Stimulated activated CD8-positive, alpha-beta memory T cell treated with anti-CD3 and anti-CD28 coated beads, Interleukin-15, amount 100 ng/mL, for 4 hours (primary cell): ENCODE measurements at places on chromosomes 11 and 22.

GRCh38 chr11:128965485-128965884, 22.8 kb upstream of the TP53AIP1 start:
- no peak for DNase-seq

GRCh38 chr11:66697988-66698387, 20.3 kb upstream of the RBM4B start:
- no peak for DNase-seq

DNA sequence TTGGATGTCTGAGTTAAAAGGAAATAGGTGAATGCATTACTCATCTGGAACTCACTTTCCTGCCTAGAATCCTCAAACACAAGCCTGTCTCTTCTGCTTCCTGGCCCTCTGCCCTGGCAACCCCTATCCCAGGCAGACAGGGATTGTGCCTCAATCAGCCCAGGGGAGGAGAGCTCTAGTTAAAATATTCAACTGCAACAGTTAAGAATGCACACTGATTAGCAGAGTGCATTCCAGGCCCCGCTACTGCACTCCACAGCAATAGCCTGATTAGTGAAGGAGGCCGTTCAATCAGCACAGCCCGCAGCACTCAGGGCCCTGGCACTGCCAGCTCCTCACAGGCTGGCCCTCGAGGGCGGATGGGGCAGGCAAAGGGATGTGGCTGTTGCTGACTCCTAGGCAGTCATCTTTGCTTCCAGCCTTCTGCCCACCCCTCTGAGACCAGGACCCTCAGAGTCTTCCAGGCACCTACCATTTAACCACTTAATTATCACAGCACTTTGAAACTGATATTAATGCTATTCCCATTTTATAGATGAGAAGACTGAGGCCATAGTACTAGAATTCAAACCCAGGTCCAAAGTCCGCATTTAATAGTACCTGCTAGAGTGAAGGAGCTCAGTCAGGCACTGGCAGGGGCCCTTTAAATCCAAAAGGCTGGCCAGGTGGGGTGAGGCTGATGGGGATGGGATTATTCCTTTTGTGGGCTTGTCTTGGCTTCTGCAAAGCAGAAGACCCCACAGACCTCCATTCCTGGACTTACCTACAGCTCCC, 435.3 kb downstream of the SOX6 start:
- no peak for DNase-seq

DNA sequence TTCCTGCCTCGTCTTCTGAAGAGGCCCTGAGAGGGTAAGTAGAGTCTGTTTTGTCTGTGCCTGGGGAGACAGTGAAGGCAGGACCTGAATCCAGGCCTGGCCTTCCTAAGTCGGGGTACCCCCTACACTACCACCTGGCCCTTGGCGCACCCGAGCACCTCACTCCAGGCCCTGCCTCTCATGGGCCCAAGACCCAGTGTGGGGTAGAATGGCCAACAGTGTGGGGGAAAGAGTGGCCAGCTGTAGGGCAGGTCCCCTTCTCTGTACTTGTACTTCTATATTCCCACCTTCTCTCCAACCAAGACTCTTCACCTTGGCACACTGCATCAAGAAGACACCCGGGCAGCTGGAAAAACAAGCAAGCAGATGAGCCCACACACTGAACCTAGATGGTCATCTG, 22.4 kb upstream of the BID start:
- DNase-seq, result no peak

GRCh38 chr11:108743851-108744250, 79.0 kb downstream of the DDX10 start:
- DNase-seq, result no peak

- DNase-seq, result no peak
Measured at GRCh38 chr11:131204765-131205380, 165.5 kb upstream of the NTM start.

DNA sequence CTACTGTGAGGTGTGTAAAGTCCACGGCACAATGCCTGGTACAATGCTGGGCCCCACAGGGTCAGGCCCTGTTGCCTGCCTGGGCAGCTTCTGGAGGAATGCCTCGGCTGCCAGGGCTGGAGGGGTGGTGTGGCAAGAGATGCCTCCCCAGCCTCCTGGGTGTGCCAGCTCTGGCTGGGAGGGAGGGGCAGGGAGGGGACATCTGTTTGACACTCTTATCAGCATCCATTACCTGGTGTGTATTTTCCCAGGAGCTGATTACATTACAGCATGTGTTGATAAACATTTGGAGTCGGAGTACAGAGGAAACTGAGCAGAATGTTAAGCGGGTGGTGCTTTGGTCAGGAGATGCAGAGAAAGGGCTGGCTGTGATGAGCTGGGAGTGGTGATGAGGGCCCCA, 11.0 kb upstream of the NECTIN1 start:
- no peak for DNase-seq

- DNase-seq, result no peak
Measured at GRCh38 chr11:6357222-6357621, 33.1 kb upstream of the SMPD1 start.

- no peak for DNase-seq
Measured at GRCh38 chr22:26767351-26768155, 110.2 kb downstream of the MIAT start.

- no peak for DNase-seq
Measured at GRCh38 chr11:76524461-76524860, 79.6 kb downstream of the EMSY start.

DNA sequence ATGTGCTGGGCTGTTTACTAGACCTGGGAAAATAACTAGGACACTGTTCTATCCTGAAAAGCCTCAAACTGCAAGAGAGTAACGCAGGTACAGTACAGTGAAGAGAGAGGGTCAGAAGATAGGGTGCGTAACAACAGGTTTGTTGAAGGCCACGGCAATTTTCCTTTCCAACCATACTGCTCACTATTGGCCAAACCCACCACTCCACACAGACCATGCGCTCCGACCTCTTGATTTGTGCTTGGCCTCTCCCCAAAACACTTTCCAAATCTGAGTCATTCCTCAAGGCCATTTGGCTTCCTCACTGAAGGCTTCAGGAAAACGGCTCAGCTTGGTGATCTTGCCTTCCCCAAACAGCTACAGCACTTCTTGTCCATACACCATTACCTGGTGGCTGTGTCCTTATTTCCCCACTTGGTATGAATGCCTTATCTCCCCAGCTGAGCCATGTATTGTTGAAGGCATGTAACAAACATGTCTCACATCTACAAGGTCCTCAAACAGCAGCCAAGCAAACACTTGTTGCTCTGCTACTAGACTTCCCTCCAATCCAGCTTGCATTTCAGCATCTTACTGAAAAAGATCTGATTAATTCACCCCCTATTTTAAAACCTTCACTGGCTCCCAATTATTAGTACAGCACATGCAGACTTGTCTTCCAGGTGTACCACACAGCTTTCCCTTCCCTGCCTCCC, 40.9 kb downstream of the TCF20 start:
- DNase-seq, result no peak

DNA sequence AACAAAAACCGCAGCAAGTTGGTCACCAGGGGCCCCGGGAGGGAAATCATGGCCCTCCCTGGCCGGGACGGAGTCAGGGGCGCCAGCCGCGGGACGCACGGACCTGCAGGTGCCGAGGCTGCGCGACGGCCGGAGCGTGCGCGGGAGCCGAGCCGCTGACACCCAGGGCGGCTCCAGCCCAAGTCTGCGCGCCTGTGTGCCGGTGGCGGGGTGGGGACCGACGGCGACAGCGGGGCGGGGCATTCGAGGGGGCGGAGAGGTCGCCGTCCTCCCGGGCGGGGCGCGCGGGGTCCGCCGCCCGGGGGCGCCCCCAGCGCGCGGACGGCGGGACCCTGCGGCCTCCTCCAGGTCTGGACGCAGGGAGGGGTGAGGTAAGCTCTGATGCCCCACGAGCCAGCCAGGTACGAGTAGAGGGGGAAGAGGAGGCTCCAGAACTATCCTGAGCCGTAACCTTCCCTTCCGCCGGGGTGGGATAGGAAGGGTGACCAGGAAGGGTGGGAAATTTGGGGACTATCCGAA, at the start of gene ESAM:
Gene ESAM (minus strand): TSS at position 186 of the 519 bp plus-strand sequence. CDS start 136 bp downstream, at position 50.
- DNase-seq, result peak; percentile 30

GRCh38 chr11:93547773-93548172, 4.6 kb upstream of the SMCO4 start:
- DNase-seq, result no peak

- DNase-seq, result no peak
Measured at GRCh38 chr11:125916683-125917347, 12.5 kb downstream of the DDX25 start.

DNA sequence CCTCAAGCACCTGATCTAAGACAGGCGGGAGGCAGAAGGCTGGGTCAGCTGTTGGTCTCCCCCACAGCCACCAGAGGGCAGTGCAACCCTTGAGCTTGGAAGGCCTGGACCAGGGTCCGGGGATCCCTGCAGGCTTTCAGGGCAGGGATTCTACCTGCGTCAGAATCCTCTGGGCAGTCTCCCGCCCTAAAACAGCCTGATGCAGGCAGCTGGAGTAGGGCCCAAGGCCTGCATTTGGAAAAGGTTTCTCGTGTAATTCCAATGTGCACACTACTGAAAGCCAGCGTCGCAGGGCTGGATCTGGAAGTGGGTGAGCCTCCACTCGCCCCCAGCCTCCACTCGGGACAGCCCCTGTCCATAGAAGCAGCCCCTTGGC, 31.8 kb downstream of the BID start:
- peak; percentile 52 for DNase-seq

GRCh38 chr11:121699801-121700200, 247.0 kb upstream of the SORL1-AS1 start:
- no peak for DNase-seq
